ENCODE measurements at places on chromosomes 5 and 9. TPM values are rescaled to one million over a fixed set of nuclear protein-coding genes. Genes with fewer than 3 reads are reported as not detected.

SOHLH1 gene
- not detected for polyA plus RNA-seq

TICAM2 gene
- 0.06 TPM for polyA plus RNA-seq

SLC45A2 gene
- polyA plus RNA-seq, result not detected

NTNG2 gene
- polyA plus RNA-seq, result 0.05 TPM

AHRR gene
- 0.24 TPM for polyA plus RNA-seq

IFNK gene
- 32.7 TPM for polyA plus RNA-seq

C7 gene
- not detected for polyA plus RNA-seq

GMCL2 gene
- not detected for polyA plus RNA-seq

BAAT gene
- polyA plus RNA-seq, result 0.08 TPM

ADAMTSL1 gene
- 0.35 TPM for polyA plus RNA-seq

NME5 gene
- 0.05 TPM for polyA plus RNA-seq

IFNA21 gene
- polyA plus RNA-seq, result not detected

MARCOL gene
- polyA plus RNA-seq, result not detected

GRIA1 gene
- not detected for polyA plus RNA-seq

C6 gene
- not detected for polyA plus RNA-seq

PCDHB12 gene
- 0.03 TPM for polyA plus RNA-seq

AK3 gene
- polyA plus RNA-seq, result 37.6 TPM

NMUR2 gene
- not detected for polyA plus RNA-seq

SYK gene
- 1.8 TPM for polyA plus RNA-seq

TAF1L gene
- polyA plus RNA-seq, result not detected

C5orf34 gene
- 2.7 TPM for polyA plus RNA-seq

KCNMB1 gene
- polyA plus RNA-seq, result not detected

TRMO gene
- 13.9 TPM for polyA plus RNA-seq

ERAP2 gene
- polyA plus RNA-seq, result 41.0 TPM

FAM13B gene
- polyA plus RNA-seq, result 9.1 TPM

GRXCR2 gene
- polyA plus RNA-seq, result 0.03 TPM

Data from keratinocyte (primary cell).